CD4-positive, alpha-beta T cell (primary cell): ENCODE measurements at places on chromosomes 13 and 19.
A peak's percentile ranks its signal among the peaks of the same experiment; 100 is the strongest.

DNA sequence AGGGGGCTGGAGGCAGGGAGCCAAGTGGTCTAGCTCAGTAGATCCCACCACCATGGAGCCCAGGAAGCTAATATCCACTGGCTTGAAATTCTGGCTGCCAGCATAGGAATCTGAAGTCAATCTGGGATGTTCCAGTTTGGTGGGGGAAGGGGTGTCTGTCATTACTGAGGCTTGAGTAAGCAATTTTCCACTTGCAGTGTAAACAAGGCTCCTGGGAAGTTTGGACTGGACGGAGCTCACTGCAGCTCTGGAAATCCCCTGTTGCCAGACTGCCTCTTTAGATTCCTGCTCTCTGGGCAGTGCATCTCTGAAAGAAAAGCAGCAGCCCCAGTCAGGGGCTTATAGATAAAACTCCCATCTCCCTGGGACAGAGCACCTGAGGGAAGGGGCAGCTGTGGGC is 349.2 kb upstream of the KLHL1 start:
- no peak for DNase-seq
- H3K4me1 ChIP-seq: no peaks in the 10 kb centered on the region
- no peak overlapping the region for H3K27ac ChIP-seq
- no peaks in the 10 kb centered on the region for H3K27me3 ChIP-seq
- H3K36me3 ChIP-seq: no peaks in the 10 kb centered on the region

DNA sequence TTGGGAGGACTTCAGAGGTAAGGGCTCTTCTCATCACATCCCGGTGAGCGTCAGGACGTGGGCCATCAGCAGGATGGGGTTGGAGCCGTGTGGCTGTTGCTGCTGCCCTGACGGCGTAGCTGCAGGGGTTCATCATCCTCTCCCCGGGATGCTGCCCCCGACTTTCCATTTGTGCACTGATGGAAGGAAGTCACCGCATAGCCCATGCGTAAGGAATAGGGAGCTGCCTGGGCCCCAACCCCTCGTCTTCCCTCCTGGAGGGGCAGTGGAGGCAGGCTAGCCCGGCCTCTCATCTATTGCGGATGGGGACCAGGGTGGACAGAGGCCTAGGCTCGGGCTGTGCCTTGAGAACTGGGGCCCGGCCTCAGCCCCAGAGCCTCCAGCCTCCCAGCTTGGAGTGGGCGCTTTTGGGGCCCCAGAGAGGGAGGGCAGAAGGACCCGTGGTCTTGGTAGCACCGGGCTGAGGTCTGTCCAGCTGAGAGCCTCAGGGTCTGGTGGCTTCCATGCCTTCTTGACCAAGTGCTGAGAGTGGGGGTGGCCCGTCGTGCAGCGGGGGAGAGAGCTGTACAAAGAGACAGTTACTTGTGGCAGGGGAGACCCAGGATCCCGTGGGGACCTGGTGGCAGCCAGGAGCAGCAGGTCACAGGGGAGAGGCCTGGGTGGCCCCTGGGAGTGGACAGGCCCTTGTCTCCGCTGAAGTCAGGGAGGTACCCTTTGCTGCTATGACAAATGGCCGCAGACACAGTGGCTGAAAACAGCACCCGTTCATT is 44.0 kb downstream of the KDM4B start:
- no peak for DNase-seq
- H3K4me3 ChIP-seq: no peak overlapping the region
- peaks cover 18% of the 10 kb centered on the region for H3K36me3 ChIP-seq
- no peaks in the 10 kb centered on the region for H3K4me1 ChIP-seq
- H3K27ac ChIP-seq: no peak overlapping the region

GRCh38 chr13:51715613-51716012 is 88.3 kb downstream of the DHRS12 start:
- H3K4me3 ChIP-seq: no peak overlapping the region
- no peaks in the 10 kb centered on the region for H3K36me3 ChIP-seq
- no peaks in the 10 kb centered on the region for H3K27me3 ChIP-seq
- H3K27ac ChIP-seq: no peak overlapping the region
- H3K4me1 ChIP-seq: no peaks in the 10 kb centered on the region

DNA sequence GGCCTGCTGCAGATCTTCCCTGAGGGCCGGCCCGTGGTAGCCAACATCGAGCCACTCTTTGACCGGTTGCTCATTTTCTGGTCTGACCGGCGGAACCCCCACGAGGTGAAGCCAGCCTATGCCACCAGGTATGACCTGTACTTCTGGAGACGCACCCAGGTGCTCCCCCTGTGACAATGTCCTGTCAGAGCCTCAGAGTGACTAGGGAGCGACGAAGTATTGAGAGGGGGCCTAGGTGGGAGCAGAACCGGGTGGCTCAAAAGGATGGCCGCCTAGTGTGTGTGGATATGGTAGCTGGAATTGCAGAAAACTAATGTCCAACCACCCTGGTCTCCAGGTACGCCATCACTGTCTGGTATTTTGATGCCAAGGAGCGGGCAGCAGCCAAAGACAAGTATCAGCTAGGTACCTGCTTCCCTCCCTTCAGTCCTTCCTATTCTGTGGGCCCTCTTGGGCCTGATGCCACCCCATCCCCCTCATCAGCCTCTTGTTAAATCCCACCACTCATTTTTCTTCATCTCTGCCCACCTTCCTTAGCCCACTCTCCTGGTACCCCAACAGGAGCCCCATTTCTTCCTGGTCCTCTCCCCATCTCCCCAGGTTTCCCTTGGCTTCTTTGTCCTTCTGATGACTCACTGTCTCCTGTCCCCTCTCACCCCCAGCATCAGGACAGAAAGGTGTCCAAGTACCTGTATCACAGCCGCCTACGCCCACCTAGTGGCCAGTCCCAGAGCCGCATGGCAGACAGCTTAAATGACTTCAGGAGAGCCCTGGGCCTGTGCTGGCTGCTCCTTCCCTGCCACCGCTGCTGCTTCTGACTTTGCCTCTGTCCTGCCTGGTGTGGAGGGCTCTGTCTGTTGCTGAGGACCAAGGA is 8.4 kb downstream of the EGLN2 start:
- H3K4me1 ChIP-seq: peaks cover 100% of the 10 kb centered on the region
- peak overlapping the region; percentile 88 for H3K27ac ChIP-seq
- DNase-seq: no peak
- peak overlapping the region; percentile 24 for H3K4me3 ChIP-seq
- no peaks in the 10 kb centered on the region for H3K27me3 ChIP-seq
- H3K36me3 ChIP-seq: peaks cover 51% of the 10 kb centered on the region

- peaks cover 12% of the 10 kb centered on the region for H3K27me3 ChIP-seq
- DNase-seq: no peak
- H3K4me1 ChIP-seq: peaks cover 48% of the 10 kb centered on the region
Measured at GRCh38 chr19:1237027-1237659, 662 bp downstream of the CBARP start.

DNA sequence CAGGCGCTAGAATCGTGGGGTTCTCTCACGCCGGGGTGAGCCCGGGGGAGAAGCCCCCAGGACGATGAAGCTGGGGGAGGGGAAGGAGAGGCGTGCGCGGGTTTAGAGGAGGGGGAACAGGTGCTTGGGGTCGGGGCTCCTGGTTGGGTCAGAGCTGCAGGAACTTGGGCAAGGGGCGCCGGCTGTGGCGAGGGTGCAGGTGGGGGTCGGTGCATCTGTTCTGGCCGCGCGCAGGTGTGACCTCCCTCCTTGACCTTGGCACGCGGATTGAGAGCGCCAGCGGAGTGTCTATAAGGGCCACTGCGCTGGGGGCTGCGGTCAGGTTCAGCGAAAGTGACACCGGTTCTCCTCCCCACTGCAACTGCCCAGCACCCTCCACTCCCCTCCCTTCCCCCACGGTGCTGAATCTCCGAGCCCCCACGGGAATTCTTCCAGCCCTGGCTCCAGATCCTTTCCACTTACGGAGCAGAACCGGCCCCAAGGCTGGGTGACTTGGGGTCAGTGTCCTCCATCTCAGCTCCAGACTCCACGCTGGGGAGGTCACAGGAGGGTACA is 618 bp downstream of the TMEM38A start:
- H3K27me3 ChIP-seq: no peaks in the 10 kb centered on the region
- peak; percentile 7 for DNase-seq
- no peak overlapping the region for H3K27ac ChIP-seq
- H3K4me1 ChIP-seq: peaks cover 51% of the 10 kb centered on the region
- peaks cover 25% of the 10 kb centered on the region for H3K36me3 ChIP-seq
- peak overlapping the region; percentile 92 for H3K4me3 ChIP-seq

DNA sequence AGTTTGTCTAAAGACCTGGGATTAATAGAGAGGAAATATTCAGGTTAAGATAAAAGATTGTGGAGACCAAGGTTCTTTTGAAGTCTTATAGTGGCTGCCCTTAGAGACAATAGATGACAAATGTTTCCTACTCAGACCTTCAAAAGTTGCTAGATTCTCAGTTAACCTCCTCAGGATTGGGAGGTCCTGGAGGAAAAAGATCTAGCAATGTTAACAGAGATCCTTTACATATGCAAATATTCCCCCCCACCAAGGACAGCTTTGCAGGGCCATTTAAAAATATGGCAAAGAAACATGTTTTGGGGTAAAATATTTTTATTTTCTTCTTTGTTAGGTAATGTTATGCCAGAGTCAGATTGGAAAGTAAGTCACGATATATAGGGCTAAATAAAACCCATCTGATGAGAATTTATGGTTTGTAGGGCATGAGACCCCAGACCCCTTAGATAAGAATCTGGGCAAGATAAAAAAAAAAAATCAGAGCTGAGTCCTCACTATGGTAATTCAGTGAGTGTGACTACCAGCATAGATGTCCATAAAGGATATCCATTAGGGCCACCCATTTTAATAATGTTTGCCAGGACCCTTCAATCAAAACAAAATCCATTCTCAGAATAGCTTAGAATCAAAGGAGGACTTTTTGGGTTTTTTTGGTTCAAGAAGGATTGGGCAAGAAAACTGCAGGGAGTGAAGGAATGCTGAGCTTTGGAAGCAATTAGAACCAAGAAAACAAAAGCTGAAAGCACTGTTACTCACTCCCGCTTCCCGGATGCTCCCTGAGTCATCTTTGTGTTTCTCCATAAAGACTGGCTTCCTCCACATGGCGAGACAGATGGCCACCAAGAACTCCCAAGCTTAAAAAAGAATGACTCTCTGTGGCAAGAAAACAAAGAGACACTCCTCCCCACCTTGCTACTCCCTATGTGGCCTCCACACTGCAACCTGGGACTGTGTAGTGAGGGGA is 28.2 kb downstream of the VSTM1 start:
- no peak overlapping the region for H3K27ac ChIP-seq
- no peak for DNase-seq

DNA sequence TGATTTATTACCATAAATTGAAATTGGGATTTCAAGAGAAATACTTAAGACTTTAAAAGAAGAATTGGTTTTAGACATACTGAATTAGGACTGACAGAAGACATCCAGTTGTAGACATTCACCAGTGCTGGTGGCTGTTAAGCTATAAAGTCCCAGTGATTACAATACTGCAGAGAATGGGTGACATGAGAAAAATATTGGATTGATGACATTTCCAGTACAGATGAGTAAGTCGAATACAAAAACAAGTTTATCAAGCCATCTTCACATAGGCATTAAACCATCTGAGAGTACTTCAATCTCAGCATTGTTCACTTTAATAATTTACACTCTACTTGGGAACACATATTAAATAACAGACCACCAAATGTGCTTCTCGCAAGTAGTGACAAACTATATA is 66.8 kb downstream of the TBC1D4 start:
- no peak overlapping the region for H3K4me3 ChIP-seq
- no peaks in the 10 kb centered on the region for H3K36me3 ChIP-seq
- no peak for DNase-seq

DNA sequence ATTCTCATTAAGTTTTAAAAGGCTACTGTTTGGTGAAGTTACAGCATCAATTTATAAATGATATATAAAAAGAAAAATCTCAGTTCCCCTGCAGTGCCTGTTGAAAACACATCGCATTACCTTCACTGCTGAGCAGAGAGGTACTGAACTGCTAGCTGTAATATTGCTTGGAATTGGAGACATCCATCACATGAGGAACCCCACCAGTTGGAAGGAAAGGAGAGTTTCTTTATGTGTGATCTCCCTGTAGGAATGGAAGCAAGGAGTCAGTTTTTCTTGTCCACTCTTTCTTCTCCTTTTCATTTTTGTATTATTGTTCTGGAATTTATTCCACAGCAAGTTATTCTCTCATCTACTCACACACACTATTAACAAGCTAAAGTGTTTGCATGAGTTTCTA is 1586.0 kb upstream of the PRR20A start:
- H3K27me3 ChIP-seq: no peaks in the 10 kb centered on the region
- H3K36me3 ChIP-seq: no peaks in the 10 kb centered on the region
- no peaks in the 10 kb centered on the region for H3K4me1 ChIP-seq
- H3K4me3 ChIP-seq: no peak overlapping the region
- H3K27ac ChIP-seq: no peak overlapping the region
